ENCODE measurements at places on chromosomes 7 and 10. TPM values are rescaled to one million over a fixed set of nuclear protein-coding genes. Genes with fewer than 3 reads are reported as not detected.

DNA sequence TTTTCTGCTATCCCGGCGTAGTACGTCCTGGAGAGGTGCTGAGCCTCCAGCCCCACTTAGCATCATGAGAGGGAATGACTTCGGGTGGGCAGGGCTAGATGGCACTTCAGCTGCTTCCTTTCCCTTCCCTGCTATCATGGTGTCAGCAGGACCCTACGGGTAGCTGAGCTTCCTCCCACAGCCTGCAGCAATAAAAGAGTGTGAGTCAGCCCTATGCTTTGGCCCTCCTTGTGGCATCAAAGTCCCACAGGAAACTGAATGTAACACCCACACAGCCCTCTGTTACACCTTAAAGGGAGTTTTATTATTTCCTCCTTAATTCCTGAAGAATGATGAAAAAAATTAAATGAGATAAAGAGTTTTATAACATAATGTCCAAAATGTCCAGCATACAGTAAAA lies 458.1 kb downstream of the RPS24 start:
- H3K4me3 ChIP-seq: no peak overlapping the region
- H3K36me3 ChIP-seq: no peaks in the 10 kb centered on the region
- peaks cover 5% of the 10 kb centered on the region for H3K4me1 ChIP-seq
- H3K27ac ChIP-seq: no peak overlapping the region

The AKR1C3 gene
- total RNA-seq: 140 TPM

GRCh38 chr10:132904814-132905649 lies 37.3 kb downstream of the CFAP46 start:
- DNase-seq: no peak
- no peak overlapping the region for H3K27ac ChIP-seq
- H3K36me3 ChIP-seq: no peaks in the 10 kb centered on the region

GRCh38 chr7:26398427-26398755 lies 106.7 kb downstream of the SNX10 start:
- no peaks in the 10 kb centered on the region for H3K36me3 ChIP-seq
- peaks cover 17% of the 10 kb centered on the region for H3K4me1 ChIP-seq
- peak overlapping the region; percentile 53 for H3K27ac ChIP-seq

DNA sequence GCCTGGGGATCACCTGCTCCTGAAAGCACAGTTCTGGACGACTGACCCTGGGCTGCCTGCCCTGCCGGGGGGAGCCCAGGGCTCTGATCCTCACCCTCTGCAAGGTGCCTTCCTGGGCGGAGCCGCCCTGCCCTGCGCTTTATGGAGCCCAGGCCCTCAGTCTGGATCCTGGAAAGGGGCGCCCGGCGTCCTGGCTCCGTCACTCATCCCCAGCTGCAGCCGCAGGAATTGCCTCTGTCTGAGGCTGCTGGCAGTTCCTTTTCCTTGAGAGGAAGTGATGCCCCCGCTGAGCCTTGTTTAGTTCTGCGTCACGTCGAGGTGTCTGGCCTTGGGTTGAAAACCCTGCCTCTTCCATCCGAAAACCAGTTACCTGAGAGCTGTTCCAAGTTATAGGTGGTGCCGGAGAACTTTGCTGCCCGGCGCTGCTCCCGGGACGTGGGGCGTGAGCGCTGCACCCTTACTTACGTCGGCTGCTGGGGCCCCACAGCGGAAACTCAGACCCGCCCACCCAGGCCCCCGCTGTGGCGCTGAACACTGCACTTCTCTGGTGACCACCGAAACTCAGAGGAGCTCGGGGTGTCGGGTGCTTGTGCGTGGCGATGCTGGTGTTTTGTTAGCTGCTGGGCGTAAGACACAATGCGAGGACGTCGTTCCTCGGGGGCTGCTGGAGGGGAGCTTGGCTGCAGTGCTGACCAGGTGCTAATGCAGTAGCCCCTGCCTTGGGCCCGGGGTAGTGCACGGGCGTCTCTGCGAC lies 5.4 kb downstream of the MAFK start:
- no peak overlapping the region for H3K27ac ChIP-seq
- peaks cover 36% of the 10 kb centered on the region for H3K4me1 ChIP-seq
- DNase-seq: no peak
- H3K36me3 ChIP-seq: peaks cover 22% of the 10 kb centered on the region
- H3K27me3 ChIP-seq: no peaks in the 10 kb centered on the region

GRCh38 chr7:31896925-31897324 lies 173.3 kb downstream of the PDE1C start:
- H3K36me3 ChIP-seq: no peaks in the 10 kb centered on the region
- no peak for DNase-seq
- no peak overlapping the region for H3K27ac ChIP-seq
- H3K4me1 ChIP-seq: no peaks in the 10 kb centered on the region
- H3K4me3 ChIP-seq: no peak overlapping the region
- H3K27me3 ChIP-seq: no peaks in the 10 kb centered on the region

DNA sequence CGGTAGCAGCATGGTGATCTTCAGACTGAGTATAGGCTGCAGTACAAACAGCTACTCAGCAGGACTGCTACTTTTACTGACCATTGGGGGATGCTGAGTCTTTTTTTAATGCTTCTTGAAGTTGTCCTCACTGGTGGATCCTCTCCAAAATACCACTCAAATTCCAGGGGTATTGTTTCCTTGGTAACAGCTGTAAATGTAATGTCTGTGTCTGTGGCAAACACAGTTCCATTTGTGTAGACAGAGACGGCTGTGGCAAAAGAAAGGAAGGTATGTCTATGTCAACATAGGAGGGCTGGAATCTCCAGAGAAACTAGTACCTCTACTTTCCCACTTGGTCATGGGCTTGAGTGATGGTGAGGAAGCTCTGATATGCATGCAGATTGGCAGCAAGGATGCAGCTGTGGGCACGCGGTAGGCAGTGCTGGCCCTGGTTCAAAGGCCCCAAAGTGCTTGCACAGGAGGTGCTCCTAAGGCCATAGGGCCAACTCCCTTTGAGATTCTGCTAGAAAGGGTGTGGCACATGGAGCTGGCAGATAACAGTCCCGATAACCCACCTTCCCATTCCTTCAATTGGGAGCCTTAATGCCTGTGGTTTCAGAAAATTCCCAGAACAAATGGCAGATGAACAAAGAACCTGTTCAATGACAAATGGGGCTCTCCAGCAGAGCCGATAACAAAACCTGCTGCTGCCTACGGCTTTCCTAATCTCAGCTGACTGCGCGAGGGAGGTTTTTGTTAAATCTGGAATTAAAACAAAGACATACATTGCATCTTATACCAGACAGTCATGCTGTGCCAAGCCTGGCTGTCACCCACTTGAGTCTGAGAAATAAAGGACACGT lies 43.0 kb downstream of the PKD1L1 start:
- no peak overlapping the region for H3K27ac ChIP-seq
- H3K4me3 ChIP-seq: no peak overlapping the region
- H3K27me3 ChIP-seq: no peaks in the 10 kb centered on the region
- no peaks in the 10 kb centered on the region for H3K4me1 ChIP-seq

- H3K4me3 ChIP-seq: no peak overlapping the region
- no peak for DNase-seq
- H3K27ac ChIP-seq: no peak overlapping the region
- no peaks in the 10 kb centered on the region for H3K36me3 ChIP-seq
- H3K4me1 ChIP-seq: no peaks in the 10 kb centered on the region
- H3K27me3 ChIP-seq: no peaks in the 10 kb centered on the region
Observed at GRCh38 chr10:116780691-116781205, 38.4 kb upstream of the HSPA12A start.

DNA sequence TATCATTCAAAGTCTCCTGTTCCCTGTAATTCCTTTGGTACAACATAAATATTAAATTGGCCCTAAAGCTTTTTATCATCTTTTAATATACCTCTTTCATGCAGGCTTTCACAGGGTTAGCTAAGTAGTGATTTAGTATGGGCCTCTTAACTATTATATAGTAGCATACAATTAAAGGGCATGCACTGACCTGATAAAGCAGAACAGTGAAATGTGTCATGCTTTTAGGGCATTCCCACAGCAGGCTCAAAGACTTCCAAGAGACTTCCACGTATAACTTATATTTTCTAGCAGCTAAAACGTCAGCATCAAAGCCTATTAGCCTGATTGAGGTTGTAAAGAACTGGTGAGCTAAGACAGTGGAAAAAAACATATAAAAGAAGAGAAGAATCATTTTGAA lies 35.3 kb downstream of the SAMD8 start:
- no peak overlapping the region for H3K4me3 ChIP-seq
- peaks cover 13% of the 10 kb centered on the region for H3K36me3 ChIP-seq
- H3K27me3 ChIP-seq: no peaks in the 10 kb centered on the region
- H3K4me1 ChIP-seq: peaks cover 7% of the 10 kb centered on the region

DNA sequence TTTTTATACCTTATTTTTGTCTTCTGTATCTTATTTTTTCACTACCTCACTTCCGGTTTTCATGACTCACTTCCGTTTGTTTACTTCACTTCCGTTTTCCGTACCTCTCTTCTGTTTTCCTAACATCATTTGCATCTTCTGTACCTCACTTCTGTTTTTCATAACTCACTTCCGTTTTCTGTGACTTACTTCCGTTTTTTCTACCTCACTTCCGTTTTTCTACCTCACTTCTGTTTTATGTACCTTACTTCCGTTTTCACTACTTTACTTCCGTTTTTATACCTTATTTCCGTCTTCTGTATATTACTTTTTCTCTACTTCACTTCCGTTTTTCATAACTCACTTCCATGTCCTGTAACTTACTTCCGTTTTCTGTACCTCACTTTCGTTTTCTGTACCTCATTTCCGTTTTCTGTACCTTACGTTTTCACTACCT lies 492.5 kb upstream of the AKR1E2 start:
- DNase-seq: no peak
- no peak overlapping the region for H3K4me3 ChIP-seq
- no peaks in the 10 kb centered on the region for H3K27me3 ChIP-seq
- no peaks in the 10 kb centered on the region for H3K4me1 ChIP-seq
- H3K36me3 ChIP-seq: no peaks in the 10 kb centered on the region

DNA sequence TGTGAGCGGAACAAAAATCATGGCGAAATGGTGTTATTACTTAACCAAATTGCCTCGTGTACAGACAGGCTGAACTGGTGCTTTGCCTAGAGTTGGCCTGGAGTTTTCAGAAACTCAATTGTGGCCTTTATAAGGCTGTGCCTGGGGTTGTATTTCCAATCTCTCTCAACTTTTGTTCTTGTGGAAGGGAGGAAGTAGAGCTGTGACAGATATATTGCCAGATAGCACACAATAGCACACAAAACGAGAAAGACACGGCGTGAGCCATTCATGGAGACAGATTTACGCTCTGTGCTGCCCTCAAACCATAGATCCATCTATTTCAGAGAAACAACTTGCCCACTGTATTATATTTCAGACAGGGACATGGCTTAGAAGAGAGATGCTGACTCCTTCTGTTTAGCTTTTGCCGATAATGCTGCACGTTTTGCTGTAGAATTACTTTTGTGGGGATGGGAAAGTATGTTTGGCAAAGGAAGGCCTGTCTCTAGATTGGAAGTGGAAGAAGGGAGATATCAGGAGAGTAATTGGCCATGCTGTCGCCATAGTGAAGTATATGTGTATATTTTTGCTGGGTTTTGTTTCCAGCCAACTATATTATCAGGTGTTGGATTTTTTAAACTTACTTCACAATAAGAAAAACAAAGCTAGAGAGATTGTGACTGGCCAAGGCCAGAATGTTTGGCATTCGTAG lies 80.4 kb downstream of the AUTS2 start:
- H3K27me3 ChIP-seq: no peaks in the 10 kb centered on the region
- DNase-seq: no peak
- H3K4me3 ChIP-seq: no peak overlapping the region
- no peak overlapping the region for H3K27ac ChIP-seq
- no peaks in the 10 kb centered on the region for H3K4me1 ChIP-seq

- H3K4me3 ChIP-seq: no peak overlapping the region
- H3K36me3 ChIP-seq: no peaks in the 10 kb centered on the region
- DNase-seq: peak; percentile 33
Observed at GRCh38 chr7:521221-522070, 1.8 kb upstream of the PDGFA start.

DNA sequence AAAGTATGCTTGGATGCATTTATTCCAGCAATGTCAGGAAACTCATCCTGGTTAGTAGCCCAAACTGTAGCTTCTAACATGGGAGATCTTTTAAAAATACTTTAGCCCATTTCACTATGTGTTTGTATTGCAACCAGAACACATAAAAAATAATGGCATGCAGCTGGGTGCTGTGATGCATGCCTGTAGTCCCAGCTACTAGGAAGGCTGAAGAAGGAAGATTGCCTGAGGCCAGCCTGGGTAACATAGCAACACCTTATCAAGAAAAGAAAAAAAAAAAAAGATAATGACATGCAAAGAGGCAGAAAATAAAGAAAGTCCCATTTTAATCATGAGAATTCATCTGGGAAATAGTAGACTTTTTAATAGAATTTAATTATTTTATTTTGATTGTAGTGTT lies 517.0 kb upstream of the TEX47 start:
- no peaks in the 10 kb centered on the region for H3K27me3 ChIP-seq
- no peak for DNase-seq
- H3K36me3 ChIP-seq: no peaks in the 10 kb centered on the region

GRCh38 chr7:118140468-118140867 lies 43.5 kb upstream of the LSM8 start:
- H3K27me3 ChIP-seq: no peaks in the 10 kb centered on the region
- no peaks in the 10 kb centered on the region for H3K36me3 ChIP-seq
- H3K27ac ChIP-seq: no peak overlapping the region
- DNase-seq: no peak

The SLC16A9 gene
- total RNA-seq: not detected

GRCh38 chr10:14904316-14904732 lies 25.7 kb downstream of the SUV39H2 start:
- peak; percentile 62 for DNase-seq
- H3K4me1 ChIP-seq: no peaks in the 10 kb centered on the region
- no peak overlapping the region for H3K27ac ChIP-seq
- no peaks in the 10 kb centered on the region for H3K27me3 ChIP-seq
- no peak overlapping the region for H3K4me3 ChIP-seq
- H3K36me3 ChIP-seq: peaks cover 30% of the 10 kb centered on the region

The ZDHHC6 gene
- total RNA-seq: 36.1 TPM

DNA sequence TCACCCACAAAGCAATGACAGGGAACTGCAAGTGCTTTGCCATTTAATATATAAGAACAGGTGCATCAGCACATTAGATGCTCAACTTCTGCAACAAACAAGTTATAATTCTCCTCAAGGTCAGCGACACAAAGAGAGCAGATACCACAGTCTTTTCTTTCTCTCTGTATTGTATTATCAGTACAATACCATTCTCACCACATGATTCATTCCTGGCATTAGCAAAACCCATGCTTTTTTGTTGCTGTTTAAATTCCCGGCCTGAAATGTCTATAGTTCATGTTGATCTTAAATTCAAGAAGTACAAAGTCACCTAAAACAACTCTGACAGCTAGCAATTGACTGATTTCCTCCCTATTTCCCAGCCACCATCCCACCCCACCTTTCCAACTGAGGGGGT lies 111.8 kb upstream of the FEZF1 start:
- H3K36me3 ChIP-seq: no peaks in the 10 kb centered on the region
- no peak overlapping the region for H3K27ac ChIP-seq
- no peak for DNase-seq
- no peaks in the 10 kb centered on the region for H3K27me3 ChIP-seq
- H3K4me1 ChIP-seq: no peaks in the 10 kb centered on the region
